ENCODE measurements at places on chromosomes 4 and X. TPM values are rescaled to one million over a fixed set of nuclear protein-coding genes. Genes with fewer than 3 reads are reported as not detected.
A peak's percentile ranks its signal among the peaks of the same experiment; 100 is the strongest.

Gene SLC26A1
- not detected for total RNA-seq

Gene NFKB1
- 26.0 TPM for total RNA-seq

Gene GNRHR
- not detected for total RNA-seq

Gene MAMLD1
- total RNA-seq, result 2.8 TPM

Gene HCCS
- 18.6 TPM for total RNA-seq

- no peaks in the 10 kb centered on the region for H3K36me3 ChIP-seq
- H3K4me1 ChIP-seq, result no peaks in the 10 kb centered on the region
- H3K4me3 ChIP-seq, result no peak overlapping the region
- H3K27ac ChIP-seq, result no peak overlapping the region
- H3K27me3 ChIP-seq, result no peaks in the 10 kb centered on the region
Measured at GRCh38 chrX:31717474-31717873, 645.6 kb upstream of the FTHL17 start.

- no peak overlapping the region for H3K4me3 ChIP-seq
- H3K27ac ChIP-seq, result no peak overlapping the region
- no peaks in the 10 kb centered on the region for H3K36me3 ChIP-seq
- DNase-seq, result no peak
- H3K27me3 ChIP-seq, result peaks cover 12% of the 10 kb centered on the region
- peaks cover 2% of the 10 kb centered on the region for H3K4me1 ChIP-seq
Measured at GRCh38 chrX:131067846-131068745, 9.9 kb downstream of the ARHGAP36 start.

- H3K27ac ChIP-seq, result peak within 1 kb of the TSS; percentile 36
- H3K4me1 ChIP-seq, result peaks cover 3% of the 10 kb centered on the region
- H3K4me3 ChIP-seq, result no peak within 1 kb of the TSS
- peaks cover 8% of the 10 kb centered on the region for H3K27me3 ChIP-seq
Measured at GRCh38 chrX:71111141-71111843, at the start of gene IL2RG. Gene IL2RG, minus strand, starts transcription at chrX:71111577. Its CDS starts 38 bp downstream, at chrX:71111539.

DNA sequence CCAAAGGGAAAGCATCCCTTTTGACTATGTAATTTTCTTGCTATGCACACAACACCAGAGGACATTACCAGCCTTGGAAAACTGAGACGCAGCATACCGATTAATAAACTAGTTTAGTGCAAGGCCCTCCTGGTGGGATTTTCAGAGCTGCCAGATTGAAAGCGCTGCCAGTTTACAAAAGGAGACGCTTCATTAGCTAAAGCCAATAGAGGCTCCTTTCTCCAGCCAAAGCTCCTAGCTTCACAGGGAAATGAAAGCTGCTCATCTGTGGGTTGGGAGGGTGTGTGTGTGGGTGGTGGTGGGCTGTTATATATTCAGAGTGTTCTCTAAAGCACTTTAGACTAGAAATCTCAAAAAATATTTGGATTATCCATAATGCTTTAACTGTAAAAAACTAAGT, 32.4 kb downstream of the SPANXN4 start:
- no peak for DNase-seq
- no peak overlapping the region for H3K27ac ChIP-seq
- no peaks in the 10 kb centered on the region for H3K4me1 ChIP-seq
- H3K36me3 ChIP-seq, result no peaks in the 10 kb centered on the region
- H3K27me3 ChIP-seq, result no peaks in the 10 kb centered on the region

GRCh38 chr4:117063961-117064696, 21.2 kb downstream of the TRAM1L1 start:
- H3K4me3 ChIP-seq, result no peak overlapping the region
- no peak overlapping the region for H3K27ac ChIP-seq
- no peaks in the 10 kb centered on the region for H3K27me3 ChIP-seq
- no peaks in the 10 kb centered on the region for H3K4me1 ChIP-seq
- no peak for DNase-seq
- H3K36me3 ChIP-seq, result no peaks in the 10 kb centered on the region

- H3K27ac ChIP-seq, result no peak overlapping the region
- DNase-seq, result no peak
- H3K36me3 ChIP-seq, result no peaks in the 10 kb centered on the region
- H3K4me1 ChIP-seq, result no peaks in the 10 kb centered on the region
Measured at GRCh38 chr4:20137176-20137575, 114.5 kb upstream of the SLIT2 start.

Measured in endothelial cell (in vitro differentiated cells).